ENCODE measurements at places on chromosomes 1 and 21.

GRCh38 chr1:223143537-223144248 is 645 bp upstream of the TLR5 start:
- no peak for DNase-seq

GRCh38 chr1:86149591-86149990 is 7.0 kb downstream of the COL24A1 start:
- DNase-seq: no peak

- no peak for DNase-seq
Observed at GRCh38 chr1:8533124-8533523, 215.2 kb downstream of the SLC45A1 start.

DNA sequence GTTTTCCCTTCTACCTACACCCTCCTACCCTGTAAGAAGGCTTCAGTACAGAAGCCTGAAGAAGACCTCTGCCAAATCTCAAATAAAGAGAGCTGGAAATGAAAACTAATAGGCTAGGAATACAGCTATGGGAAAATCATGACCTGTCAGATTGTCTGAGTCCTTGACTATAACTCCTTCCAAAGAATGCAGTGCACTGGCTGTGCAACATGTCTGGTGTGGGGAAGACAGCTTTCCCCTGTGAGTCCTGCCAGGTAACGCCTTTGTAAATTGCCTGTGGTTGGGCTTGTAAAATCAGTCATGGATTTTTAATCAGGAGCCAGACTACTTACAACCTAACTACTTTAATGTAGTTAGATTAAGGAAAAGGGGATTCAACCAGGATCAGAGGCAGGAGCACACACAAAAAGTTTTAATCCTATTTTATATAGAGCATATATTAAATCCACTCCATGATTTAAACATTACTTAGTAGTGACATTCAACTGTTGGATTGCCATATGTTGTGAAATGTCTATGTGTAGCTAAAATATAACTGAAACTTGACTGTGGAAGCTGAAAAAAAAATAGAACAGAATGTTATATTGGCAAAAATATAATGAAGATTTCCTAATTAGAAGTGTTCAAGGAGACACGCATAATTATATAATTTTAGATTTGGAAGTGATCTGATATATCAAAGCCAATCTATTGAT is 1667.8 kb downstream of the KCNT2 start:
- DNase-seq: no peak

GRCh38 chr1:86650065-86650464 is 54.3 kb upstream of the SH3GLB1 start:
- no peak for DNase-seq

- no peak for DNase-seq
Observed at GRCh38 chr1:229617351-229618100, 8.4 kb downstream of the TAF5L start.

DNA sequence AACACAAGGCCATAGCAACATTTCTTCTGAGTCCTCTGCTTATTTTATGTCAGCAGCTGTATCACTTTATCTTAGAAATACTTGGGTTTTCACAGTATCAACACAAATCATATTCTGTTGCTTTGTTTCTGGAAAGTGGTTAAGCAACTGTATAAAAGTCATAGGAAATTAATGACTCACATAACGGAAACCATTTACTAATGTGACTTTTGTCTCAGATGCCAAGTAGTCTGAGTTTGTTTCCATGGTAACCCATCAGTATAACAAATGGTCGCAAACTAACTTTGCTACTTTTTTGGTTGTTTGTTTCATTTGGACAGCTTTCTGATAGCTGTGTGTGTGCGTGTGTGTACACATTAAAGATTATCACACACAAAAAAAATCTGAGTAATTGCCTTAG is 31.1 kb downstream of the EEIG2 start:
- no peak for DNase-seq

GRCh38 chr1:214028649-214029406 is 41.1 kb downstream of the PROX1 start:
- DNase-seq: no peak

DNA sequence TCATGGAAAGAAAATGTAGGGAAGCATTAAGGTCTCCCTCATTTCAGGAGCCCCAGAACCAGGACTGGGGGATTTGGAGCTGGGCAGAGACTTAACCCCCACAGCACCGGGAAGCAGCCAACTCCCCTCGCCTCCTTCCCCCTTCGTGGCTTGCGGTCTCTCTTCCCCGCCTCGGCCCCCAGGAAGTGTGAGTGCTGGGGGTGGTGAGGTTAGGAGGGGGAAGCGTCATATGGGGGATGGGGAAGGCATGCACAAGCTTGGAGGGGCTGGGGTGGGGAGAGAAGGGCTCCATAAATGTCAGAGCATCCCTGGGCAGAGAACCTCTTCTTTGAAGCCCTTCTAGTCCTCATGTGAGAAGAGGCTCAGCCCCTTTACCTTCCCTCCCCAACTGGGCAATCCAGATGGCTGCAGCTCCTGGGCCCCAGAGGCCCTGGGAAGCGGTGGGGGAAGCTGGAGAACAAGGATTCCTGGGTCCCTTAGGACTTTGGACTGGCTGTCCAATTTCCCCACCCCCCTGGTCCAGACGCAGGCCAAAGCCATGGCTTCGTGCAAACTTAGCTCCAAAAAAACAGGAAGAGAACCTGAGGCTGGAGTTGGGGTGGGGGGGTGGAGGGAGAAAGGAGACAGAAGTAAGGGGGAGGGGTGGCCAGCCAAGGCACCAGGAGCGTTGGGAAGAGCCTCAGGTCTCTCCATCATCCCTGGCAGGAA is 7.8 kb downstream of the ZBTB7B start:
- no peak for DNase-seq

DNA sequence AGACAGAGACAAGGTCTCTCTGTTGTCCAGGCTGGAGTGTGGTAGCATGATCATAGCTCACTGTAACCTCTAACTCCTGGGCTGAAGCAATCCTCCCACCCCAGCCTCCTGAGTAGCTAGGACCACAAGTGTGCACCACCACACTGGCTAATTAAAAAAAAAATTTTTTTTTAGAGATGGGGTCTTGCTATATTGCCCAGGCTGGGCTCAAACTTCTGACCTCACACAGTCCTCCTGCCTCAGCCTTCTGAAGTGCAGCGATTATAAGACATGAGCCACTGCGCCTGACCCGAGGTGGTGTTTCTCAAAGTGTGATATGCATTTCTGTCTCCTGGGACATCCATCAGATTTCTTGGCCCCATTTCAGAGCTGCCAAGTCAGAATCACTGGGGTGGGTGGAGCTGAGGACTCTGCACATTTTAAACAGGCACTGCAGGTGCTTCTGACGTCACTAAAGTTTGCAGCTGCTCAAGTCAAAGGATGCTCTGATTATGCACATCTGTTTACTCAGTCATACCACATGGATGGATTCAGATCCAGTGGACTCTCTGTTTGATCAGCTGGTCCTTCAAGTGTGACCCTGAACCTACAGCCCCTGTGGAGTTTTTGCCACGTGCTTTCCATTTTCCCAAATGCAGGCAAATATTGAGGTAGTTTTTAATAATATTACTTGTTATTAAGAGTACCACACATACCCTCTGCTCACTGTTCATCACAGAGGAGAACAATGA is 21.4 kb downstream of the TGFB2 start:
- DNase-seq: no peak

DNA sequence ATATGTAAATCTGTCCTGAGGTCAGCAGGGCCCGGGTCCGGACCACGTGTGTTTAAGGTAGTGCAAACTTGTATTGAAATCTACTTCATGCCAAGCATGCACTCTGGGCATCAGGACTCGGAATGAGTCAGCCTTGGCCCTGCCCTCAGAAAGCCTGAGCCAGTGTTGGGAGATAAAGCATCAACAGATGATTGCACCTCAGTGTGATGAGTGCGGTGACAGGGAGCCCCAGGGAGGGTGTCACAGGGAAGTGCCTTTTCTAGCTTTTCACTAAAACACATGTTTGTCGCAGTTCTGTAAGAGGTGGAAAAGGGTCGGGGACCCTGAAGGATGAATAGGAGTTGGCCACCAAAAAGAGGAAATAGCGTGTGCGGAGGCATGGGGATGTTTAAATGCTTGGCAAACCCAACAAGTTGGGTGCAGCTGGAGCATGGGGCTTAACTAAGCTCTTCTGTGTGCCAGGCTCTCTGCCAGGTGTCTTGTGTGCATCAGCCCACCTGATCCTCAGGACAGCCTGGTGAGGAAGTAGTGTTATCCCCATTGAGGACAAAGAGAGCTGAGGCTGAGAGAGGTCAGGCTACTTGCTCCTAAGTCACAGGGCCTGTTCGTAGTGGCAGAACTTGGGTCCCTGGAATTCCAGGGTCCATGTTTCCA is 48.2 kb upstream of the EPB41 start:
- no peak for DNase-seq

- DNase-seq: no peak
Observed at GRCh38 chr1:36994868-36995267, 39.4 kb downstream of the GRIK3 start.
